RPMI7951 (cell line): ENCODE measurements at places on chromosomes 4 and X.

- DNase-seq = no peak
Measured at GRCh38 chr4:87117051-87117731, 103.2 kb downstream of the KLHL8 start.

GRCh38 chrX:275476-275966 is 5.7 kb upstream of the PLCXD1 start:
- DNase-seq = no peak

- DNase-seq = peak; percentile 81
Measured at GRCh38 chrX:56744996-56745395, 16.0 kb downstream of the NBDY start.

GRCh38 chr4:159410076-159410777 is 307.3 kb downstream of the RAPGEF2 start:
- peak; percentile 64 for DNase-seq

DNA sequence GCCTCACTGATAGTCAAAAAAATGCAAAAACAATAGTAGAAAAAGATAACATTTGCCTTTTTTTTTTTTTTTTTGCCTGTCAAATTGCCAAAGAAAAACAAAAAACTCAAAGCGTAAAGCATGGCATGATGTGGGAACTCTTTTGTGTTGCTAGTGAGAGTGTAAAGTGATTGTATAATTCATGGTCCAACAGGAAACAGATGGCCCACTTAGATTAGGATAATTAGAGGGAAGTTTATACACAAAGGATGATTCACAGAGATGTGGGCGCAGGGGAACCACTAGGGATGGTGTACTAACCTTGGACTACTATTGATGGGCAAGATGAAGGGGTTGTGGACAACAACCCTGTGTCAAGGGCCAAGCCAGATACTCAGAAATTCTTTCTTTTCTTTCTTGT is 16.4 kb downstream of the MCUB start:
- DNase-seq = peak; percentile 69

- DNase-seq = no peak
Measured at GRCh38 chrX:38403834-38404233, 51.4 kb downstream of the OTC start.

GRCh38 chr4:47373174-47373573 is 90.3 kb downstream of the COMMD8 start:
- no peak for DNase-seq

DNA sequence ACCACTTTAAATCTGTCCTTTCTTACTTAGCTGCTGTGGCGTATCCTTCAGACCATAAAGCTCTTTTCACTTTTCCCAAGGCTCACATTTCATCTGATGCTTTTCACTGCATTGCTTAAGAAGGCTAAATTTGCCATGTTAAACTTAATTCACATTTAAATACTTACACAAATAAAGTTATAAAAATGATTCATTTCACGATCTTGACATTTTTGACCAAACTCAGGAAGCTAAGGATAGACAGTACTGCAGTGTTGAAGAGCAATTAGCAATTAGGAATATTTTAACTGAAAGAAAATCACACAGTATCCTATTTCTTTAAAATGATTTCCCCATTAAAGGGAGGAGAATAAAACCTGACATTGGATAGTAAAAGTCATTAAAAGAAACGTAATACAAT is 1038.6 kb downstream of the STPG2 start:
- no peak for DNase-seq

DNA sequence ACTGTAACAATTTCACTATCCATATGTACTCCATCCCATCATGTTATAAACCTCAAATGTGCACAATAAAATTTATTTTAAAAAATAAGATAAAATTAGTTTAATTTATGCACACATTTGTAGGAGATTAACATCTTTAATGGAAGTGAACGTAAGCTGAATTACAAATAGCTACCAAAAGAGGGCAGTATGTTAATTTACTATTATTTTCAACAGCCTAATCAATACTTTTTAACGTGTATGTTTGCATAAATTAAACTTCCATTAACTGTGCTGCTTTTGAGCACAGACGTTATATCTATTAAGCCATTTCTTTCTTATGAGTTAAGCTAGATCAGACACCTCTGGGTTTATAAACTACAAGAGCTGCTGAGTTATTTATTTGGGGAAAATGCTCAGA is 56.5 kb upstream of the PHKA2 start:
- DNase-seq = no peak

DNA sequence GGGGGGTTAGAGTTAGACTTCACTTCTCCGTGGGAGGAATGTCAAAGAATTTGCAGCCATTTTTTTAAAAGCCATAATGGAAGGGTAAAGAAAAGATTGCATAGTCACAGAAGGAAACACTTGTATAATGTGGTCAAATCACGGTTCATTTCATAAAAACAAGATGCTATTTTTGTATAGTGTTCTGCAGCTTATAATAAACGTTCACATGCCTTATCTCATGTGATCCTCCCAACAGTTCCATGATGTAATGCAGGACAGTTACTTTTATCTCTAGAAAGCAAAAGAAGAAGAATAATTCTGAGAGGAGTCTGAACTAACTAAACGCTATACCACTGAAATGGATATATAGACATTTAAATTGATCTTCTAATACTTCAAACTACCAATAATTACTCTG is 71.3 kb upstream of the CAMK2D start:
- no peak for DNase-seq

DNA sequence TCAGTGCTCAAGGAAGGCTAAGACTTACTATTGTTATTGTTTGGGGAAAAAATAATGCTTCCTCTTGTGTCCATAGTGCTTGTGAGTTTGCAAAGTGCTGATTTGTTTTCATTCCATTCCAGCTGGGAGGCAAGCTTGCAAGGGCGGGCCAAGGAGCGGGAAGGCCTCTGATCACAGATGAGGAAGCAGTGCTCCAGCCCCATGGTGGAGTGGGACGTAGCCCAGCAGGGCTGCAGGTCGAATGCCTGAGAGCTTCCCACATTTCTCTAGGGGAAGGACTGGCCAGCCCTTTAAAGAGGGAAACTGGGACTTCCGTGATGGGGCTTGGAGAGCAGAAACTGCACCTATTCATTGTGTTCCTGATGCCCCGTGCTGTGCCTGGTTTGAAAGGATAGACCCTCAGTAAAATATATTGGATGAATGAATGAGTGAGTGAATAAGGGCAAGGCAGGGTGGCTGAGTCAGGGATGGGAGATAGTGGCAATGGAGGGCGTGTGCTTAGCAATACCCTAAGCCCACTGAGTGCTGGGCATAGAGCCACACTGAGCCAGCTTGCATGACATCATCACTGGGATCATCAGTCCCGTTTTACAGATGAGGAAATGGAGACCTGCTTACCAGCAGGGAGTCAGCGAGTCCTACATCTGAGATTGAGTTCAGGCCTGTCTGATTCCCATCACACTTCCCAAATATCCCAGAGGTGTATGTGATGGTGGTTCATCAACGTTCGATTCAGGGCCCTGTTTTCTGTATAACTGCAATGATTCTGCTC is 17.9 kb upstream of the NSG1 start:
- no peak for DNase-seq

DNA sequence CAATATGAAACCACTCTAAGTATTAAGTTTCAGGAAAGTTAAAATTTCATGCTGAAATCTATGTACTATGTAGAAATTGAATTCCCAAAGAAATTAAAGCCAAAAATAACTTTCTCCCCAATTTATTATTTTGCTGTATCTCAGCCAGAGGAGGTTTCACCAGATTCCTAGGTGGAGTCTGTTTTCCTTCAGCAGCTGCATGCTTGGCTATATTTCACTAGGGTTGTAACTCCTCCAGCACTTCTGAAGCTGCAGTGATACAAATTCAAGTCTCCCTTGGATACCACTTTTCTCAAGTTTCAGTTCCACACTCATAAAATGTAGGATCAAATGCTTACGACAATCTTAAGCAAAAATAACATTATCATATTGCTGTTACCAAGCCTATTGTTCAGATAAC is 41.2 kb upstream of the ZC4H2 start:
- no peak for DNase-seq

- DNase-seq = no peak
Measured at GRCh38 chrX:24377911-24378468, 17.6 kb downstream of the SUPT20HL1 start.

GRCh38 chr4:90495211-90495610 is 368.0 kb downstream of the CCSER1 start:
- no peak for DNase-seq

- no peak for DNase-seq
Measured at GRCh38 chrX:103248553-103248952, 6.4 kb downstream of the TCEAL8 start.

DNA sequence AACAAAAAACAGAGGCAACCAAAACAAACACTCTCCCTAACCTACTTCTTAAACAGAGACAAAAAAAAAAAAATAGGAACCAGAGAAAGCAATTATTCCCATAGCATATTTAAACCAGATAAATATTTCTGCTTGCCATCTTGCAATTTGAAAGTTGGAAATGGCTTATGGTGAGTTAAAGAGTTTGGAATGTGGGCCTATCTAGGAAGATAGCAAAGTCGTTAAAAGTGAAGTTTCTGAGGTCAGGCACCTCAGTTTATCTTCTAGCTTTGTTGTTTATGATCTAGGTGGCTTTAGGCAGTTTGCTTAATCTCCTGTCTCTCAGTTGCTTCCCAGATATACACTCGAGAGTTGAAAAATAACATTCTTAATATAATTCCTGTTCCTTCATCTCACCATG is 284.2 kb downstream of the KCNIP4 start:
- no peak for DNase-seq

GRCh38 chr4:3307486-3307885 is 14.7 kb downstream of the RGS12 start:
- no peak for DNase-seq

- DNase-seq = no peak
Measured at GRCh38 chr4:78601013-78601412, 49.4 kb downstream of the ANXA3 start.

DNA sequence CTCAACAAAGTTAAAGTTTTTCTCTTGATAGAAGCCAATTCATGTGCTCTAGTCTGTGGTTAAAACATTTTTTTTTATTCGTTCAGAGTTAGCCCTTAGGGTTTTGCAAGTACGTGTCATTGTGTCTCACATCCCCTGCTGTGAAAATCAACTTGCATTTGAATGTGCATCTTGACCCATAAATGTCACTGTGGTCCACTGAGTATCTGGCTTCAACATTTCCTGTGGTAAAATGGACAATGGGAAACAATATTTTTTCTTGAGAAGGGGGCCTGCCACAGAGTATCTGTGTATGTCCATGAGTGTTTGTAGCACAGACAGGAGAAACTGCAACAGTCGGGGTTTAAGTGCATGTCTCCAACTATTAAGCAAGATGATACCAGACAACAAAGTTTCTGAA is 554.8 kb upstream of the TENM3 start:
- DNase-seq = peak; percentile 90

DNA sequence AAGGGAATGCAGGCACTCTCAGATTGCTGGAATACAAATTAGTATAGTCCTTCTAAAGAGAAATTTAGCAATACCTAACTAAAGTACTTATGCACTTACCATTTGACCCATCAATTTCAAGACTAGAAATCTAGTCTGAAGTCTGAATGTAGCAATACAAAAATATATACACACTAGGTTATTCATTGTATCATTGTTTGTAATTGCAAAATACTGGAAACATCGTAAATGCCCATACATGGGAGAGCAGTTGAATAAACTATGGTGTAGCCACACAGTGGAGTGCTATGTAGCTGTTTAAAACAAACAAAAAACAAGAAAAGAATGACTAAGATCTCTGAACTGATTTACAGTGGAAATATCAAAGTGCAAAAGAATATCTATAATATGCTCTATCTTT is 346.4 kb downstream of the ZNF674 start:
- DNase-seq = no peak

GRCh38 chrX:8126648-8127047 is 44.4 kb downstream of the VCX2 start:
- no peak for DNase-seq

DNA sequence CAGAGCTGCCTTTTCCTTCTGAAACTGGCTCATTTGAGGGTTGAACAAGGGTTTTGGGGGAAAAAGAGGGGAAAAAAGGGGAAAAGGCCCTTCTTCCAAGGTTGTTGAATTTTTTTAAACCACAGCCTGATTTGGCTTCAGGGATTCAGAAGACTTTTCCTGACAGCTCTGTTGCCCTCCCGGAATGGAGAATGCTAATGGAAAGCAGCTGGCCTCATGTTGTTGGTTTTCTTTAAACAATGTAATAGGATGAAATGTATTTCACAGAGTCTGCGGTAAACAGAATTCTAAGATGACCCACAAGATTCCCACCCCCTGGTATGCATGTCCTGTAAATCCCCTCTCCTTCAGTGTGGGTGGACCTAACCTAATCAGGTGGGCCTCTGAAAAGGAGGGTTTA is 3.3 kb upstream of the KIAA1210 start:
- DNase-seq = no peak

GRCh38 chr4:98203332-98204235 is 57.6 kb upstream of the RAP1GDS1 start:
- DNase-seq = no peak

- DNase-seq = no peak
Measured at GRCh38 chr4:94525993-94526728, 74.4 kb downstream of the PDLIM5 start.

- DNase-seq = no peak
Measured at GRCh38 chr4:7160951-7161440, 31.3 kb upstream of the SORCS2 start.

GRCh38 chr4:175703956-175704600 is 108.0 kb downstream of the GPM6A start:
- DNase-seq = no peak

GRCh38 chr4:44629280-44629866 is 22.1 kb downstream of the YIPF7 start:
- DNase-seq = peak; percentile 45

- peak; percentile 69 for DNase-seq
Measured at GRCh38 chr4:181688872-181689271, 554.3 kb upstream of the TENM3 start.

- no peak for DNase-seq
Measured at GRCh38 chr4:5043579-5043978, 7.7 kb upstream of the STK32B start.

DNA sequence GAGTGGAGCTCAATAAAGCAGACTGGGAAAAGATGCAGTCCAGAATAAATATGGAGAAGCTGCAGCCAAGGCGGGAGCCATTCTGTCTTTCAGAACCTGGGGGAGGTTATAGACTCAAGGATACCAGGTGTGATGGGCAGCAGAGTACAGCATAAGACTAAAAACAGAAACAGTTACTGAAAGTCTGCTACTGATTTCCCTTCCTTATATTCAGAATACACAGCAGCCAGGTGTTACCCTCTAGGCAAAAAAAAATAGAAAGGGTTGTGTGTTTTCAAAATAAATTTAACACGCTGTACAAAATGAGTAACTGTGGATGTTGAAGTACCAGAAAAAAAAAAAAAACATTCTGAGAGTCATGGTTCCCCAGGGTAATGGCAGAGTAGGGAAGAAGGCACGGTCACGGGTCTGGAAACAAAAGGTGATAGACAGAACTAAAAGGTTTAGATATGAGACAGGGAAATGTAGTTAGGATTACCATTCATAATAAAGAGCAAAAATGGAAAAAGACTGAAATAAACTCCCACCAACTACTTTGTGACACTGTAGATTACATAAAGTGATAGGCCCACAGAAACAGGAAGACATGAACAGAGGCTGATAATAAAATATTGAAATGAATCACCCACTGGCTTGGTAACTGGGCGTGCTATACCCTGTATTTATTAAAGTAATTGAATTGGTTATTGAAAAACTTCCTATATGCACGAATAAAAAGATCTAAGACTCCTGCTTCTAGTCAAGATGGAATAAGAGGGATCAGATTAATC is 10.8 kb upstream of the HHIP start:
- no peak for DNase-seq
